ENCODE measurements at places on chromosomes 2 and 18.

DNA sequence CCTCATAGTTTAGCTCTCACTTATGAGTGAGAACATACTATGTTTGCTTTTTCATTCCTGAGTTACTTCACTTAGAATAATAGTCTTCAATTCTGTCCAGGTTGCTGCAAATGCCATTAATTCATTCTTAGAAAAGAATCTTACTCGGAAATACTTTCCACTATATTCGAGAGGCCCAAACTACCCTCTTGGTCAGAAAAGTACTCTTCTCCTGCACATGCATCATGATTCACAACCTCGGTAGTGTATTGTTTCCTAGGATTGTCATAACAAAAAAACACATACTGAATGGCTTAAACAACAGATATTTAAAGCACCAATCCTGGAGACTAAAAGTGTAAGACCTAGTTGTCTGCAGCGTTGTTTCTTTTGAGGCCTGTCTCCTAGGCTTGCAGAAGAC, 364.0 kb upstream of the SLC14A2 start:
- DNase-seq = no peak

DNA sequence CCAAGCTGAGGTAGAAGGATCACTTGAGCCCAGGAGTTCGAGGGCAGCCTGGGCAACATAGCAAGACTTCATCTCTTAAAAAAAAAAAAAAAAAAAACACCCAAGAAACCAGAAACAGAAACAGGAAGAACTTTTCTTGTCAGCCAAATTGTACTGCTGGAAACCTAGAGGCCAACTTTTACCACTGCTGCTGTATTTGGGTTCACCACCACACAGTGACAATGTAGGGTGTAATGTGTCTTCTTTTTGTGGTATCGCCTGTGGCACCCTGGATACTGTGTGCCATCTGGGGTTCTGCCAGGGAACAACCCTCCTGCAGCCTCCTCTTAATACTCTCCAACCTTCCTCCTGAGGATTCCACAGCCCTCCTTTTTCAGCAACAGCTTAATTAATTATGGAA, 72.6 kb downstream of the STK39 start:
- DNase-seq = no peak

- DNase-seq = no peak
Measured at GRCh38 chr2:19762142-19762541, 139.6 kb downstream of the TTC32 start.

GRCh38 chr2:64978514-64979268, 10.5 kb upstream of the SLC1A4 start:
- DNase-seq = no peak

- DNase-seq = no peak
Measured at GRCh38 chr2:182744490-182744889, 28.4 kb downstream of the DNAJC10 start.

DNA sequence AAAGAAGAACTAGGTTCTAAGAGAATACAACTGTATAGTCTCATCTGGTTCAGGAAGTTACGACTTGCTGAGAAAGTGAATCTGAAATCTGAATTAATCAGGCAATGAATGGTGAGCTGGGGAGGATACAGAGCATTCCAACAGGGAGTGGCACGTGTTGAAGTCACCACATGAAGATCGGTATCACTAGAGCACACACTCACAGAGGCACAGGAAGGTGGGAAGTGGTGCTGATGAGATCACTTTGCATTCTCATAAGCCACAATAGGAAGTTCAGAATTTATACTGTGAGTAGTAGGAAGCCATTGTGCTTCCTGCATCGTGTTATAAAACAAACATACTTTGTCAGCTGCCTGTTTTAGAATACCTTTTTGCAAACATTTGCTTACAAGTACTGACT, 615.0 kb upstream of the DDX18 start:
- DNase-seq = no peak

- no peak for DNase-seq
Measured at GRCh38 chr2:23843051-23843976, 83.6 kb downstream of the ATAD2B start.

DNA sequence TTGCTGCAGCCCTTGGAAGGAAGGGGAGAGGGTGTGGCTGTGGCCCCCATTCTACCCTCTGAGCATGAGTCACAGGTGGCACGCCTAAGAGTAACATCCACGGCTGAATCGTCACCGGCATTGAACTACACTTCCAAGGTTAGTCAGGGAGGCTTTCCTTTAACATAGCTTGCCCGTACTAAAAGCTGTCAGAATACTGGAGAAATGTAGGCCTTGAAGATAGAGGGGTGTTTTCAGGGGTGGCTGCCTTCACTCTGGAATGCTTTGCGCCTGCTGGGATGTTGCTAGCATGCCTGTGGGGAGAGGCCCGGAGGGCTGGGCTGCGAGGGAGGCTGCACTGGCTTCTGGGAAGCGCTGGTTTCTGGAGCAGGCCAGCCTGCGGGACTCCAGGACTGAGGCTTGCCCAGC, 333.7 kb downstream of the AGAP1 start:
- no peak for DNase-seq

DNA sequence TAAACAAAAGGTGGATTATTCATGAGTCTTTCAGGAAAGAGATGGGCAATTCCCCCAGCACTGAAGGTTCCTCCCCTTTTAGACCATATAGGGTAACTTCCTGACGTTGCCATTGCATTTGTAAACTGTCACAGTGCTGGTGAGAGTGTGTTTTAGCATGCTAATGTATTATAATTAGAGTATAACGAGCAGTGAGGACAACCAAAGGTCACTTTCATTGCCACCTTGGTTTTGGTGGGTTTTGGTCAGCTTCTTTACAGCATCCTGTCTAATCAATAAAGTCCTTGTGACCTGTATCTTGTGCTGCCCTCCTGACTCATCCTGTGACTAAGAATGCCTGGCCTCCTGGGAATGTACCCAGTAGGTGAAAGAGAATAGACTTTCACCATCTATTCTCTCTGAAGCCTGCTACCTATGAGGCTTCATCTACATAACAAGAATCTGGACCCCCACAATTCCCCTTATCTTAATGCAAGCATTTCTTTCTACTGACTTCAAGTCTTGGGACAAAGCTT, 148.7 kb downstream of the CABLES1 start:
- no peak for DNase-seq

- no peak for DNase-seq
Measured at GRCh38 chr2:4873364-4873763, 818.8 kb upstream of the SOX11 start.

- no peak for DNase-seq
Measured at GRCh38 chr2:10406016-10406415, 42.1 kb downstream of the ODC1 start.

- no peak for DNase-seq
Measured at GRCh38 chr2:191329841-191330240, 84.6 kb downstream of the MYO1B start.

- DNase-seq = no peak
Measured at GRCh38 chr2:86498468-86499260, 57.5 kb downstream of the KDM3A start.

GRCh38 chr2:142130111-142131009, 456 bp downstream of the LRP1B start:
- DNase-seq = no peak

DNA sequence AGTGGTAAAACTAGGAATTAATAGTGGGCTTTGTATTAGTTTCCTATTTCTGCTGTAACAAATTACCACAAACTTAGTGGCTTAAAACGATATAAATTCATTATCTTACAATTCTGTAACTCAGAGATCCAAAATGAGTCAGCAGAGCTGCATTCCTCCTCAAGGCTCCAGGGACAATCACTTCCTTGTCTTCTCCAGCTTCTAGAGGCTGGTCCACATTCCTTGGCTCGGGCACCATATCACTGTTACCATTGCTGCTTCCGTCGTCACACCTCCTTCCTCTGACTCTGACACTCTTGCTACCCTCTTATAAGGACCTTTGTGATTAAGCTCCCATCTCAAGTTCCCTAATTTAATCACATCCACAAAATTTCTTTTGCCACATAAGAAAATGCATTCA, 567.8 kb upstream of the KLHL29 start:
- no peak for DNase-seq

- no peak for DNase-seq
Measured at GRCh38 chr2:143564419-143564818, 435.2 kb downstream of the ARHGAP15 start.

DNA sequence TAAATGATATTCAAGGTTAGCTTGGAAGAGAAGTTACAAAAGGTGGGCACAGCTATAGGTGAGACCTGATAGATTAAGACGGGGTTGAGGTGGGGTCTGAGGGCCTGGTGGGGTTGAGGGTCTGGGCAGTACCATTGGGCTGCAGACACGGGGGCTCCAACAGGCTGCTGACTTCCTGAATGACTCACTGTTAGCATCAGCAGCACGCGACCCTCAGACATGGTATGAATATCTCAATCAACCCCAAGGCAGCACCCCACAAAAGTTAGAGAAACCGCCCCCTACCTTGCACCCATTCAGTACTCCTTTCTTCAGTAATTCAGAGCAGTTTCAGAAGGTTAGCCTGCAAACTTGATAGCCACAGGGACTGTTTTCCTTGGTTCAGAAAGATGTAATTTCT, 10.8 kb upstream of the NCK2 start:
- no peak for DNase-seq

DNA sequence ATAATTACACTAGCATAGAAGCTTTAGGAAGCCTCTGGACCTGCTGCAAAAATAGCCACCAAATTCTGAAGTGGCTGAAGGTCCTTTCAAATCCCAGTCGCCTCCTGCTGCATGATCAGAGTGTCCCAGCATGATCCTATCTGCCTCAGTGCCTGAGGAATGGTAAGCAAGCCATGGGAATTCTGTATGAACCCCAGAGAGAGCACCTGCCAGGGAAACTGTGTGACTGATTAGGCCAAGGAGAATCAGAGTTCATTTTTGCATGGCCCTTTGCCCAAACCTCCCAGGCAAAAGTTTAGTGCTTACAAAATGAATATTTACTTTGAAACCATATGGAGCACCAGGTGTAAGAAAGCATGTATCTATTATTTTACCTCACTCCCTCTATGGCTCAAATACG, 221.4 kb downstream of the ARL4C start:
- DNase-seq = no peak

- DNase-seq = no peak
Measured at GRCh38 chr18:31207391-31207790, 44.7 kb upstream of the DSC1 start.

GRCh38 chr18:63520053-63520685, 22.0 kb upstream of the SERPINB12 start:
- no peak for DNase-seq

DNA sequence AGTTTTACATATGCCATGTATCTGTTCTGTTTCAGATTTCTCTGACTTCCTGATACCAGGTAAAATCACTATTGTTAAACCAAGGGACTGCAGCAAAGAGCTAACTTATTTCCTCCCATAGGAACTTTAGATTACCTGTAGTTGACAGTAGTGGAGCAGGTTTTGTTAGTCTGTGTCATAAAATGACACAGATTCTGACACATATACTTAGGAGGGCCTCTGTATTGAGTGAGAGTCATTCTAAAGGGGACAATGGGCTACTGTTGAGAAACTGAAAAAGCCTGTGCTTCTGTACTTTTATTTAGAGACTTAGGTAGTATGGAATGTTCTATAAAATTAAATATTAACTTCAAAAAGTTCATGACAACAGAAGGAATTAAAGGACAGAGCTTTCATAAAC, 48.2 kb downstream of the KCMF1 start:
- no peak for DNase-seq

DNA sequence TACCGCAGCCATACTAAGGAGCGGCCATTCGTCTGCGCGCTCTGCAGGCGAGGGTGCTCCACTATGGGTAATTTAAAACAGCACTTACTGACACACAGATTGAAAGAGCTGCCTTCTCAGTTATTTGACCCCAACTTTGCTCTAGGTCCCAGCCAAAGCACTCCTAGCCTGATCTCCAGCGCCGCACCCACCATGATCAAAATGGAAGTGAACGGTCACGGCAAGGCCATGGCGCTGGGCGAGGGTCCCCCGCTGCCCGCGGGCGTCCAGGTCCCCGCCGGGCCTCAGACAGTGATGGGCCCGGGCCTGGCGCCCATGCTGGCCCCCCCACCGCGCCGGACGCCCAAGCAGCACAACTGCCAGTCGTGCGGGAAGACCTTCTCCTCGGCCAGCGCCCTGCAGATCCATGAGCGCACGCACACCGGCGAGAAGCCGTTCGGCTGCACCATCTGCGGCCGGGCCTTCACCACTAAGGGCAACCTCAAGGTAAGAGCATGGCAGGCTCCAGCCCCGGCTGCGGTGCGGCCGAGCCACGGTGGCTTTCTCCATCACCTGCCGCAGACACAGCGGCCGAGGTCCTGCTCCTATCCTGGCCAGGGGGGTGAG, 15.5 kb downstream of the SALL3 start:
- no peak for DNase-seq

DNA sequence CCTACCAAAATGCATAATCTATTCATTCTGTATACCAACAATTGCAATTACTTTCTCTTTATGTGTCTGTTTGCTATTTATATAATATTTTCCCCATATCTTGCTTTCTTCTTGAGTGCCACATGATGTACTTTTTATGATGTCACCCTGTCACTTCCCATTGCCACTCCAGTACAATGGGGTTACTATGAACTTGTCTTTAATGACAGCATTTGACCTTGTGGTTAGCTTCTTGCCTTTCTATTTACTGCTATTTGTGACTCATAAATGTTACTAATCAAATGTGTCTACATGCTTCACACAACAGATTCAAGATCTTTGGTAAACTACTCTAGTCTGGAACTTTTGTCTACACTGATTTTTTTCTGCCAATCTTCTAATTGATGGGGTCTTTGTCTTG, 486.3 kb downstream of the NR4A2 start:
- no peak for DNase-seq

All from esophagus squamous epithelium (tissue), 5 donors.